ENCODE measurements at places on chromosomes 3 and 15. TPM values are rescaled to one million over a fixed set of nuclear protein-coding genes. Genes with fewer than 3 reads are reported as not detected.

Gene IL12A
- 0.96 TPM for total RNA-seq

Gene SLC4A7
- total RNA-seq = 20.7 TPM

Gene TGM4
- total RNA-seq = not detected

Gene LMOD3
- total RNA-seq = not detected

Gene PP2D1
- total RNA-seq = not detected

Gene GCSAM
- not detected for total RNA-seq

Gene KLHL40
- total RNA-seq = not detected

Gene SEMA6D
- not detected for total RNA-seq

Gene ADAMTS17
- not detected for total RNA-seq

Gene GUCA1C
- total RNA-seq = not detected

Gene SNX4
- 27.1 TPM for total RNA-seq

Gene SPINT1
- total RNA-seq = 1.1 TPM
